NCI-H1048 (cell line): ENCODE measurements at places on chromosomes 13 and 19.

DNA sequence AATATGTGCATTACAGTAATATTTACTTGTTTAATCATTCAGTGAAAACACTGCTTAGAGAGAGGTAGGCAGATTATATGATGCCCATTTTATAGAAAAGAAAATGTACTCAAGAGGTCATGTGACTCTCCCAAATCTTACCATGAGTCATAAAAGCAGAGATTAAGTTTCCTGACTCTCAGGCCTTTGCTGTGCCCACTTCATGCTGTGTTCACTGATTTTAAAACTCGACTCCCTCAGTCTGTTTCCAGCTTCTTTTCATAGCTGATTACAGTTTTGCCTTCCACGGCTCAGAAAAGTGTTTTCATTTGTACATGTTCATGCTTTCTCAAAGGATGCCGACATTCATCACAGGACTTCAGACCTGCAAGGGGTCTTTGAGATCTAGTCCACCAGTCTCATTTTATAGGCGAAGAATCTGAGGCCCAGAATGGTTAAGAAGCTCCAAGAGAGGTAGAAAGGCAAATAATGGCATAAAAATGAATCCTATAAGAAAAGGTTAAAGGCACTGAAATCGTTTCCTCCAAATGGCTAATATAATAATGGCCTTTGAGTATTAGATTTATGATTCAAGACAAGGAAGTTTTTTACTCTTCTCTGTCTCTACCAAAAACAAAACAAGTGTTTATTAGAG lies 9.0 kb upstream of the IPO5 start:
- DNase-seq, result no peak

- no peak for DNase-seq
Measured at GRCh38 chr13:49374585-49375290, 69.1 kb downstream of the CAB39L start.

- no peak for DNase-seq
Measured at GRCh38 chr13:74931698-74932433, 550.1 kb downstream of the TBC1D4 start.

DNA sequence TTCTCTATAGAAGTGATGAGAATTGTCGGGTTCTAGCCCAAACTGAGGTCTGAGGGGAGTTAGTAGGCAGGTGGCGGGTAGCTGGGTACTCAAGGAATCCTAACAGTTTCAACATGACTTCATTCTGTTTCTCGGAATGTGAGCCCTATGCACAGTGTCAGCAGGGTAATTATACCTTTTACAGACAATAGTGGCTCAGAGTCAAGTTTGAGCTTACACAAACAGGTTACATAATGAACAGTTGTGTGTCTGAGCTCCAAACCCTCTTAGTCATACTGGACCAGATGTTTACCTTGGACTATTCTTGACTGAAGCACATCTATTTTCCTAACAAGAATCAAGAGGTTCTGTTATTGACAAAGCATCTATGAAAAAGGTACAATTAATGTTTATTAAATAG lies 1066.7 kb upstream of the PCDH20 start:
- no peak for DNase-seq

DNA sequence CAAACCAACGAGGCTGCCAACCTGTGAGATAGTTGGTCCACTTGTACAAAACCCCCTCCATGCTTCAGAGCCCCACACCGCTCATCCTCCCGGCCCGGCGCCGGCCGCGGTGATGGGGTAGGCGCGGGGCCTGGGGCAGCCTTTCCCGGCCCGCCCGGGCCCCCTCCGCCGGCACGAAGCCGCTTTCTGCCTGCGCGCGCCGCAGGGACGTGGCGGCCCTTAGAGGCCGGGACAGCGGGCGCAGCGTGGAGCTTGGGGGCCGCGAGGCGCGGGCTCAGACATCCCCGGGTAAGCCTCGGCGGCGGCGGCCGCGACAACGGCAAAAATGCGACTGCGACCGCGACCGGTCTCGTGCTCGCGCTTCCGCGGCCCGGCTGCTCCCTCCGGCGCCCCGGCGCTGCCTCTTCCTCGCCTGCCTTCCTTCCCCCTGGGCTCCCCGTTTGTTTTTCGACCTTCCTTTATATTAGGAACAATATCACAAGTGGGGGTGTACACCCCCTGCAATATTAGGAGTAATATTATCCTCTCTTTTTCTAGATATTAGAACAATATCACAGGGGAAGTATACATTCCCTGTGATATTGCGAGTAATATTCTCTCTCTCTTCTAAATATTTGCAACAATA lies 53.9 kb upstream of the CEACAM21 start:
- DNase-seq, result no peak

- no peak for DNase-seq
Measured at GRCh38 chr13:54248306-54248705, 1219.7 kb downstream of the OLFM4 start.

DNA sequence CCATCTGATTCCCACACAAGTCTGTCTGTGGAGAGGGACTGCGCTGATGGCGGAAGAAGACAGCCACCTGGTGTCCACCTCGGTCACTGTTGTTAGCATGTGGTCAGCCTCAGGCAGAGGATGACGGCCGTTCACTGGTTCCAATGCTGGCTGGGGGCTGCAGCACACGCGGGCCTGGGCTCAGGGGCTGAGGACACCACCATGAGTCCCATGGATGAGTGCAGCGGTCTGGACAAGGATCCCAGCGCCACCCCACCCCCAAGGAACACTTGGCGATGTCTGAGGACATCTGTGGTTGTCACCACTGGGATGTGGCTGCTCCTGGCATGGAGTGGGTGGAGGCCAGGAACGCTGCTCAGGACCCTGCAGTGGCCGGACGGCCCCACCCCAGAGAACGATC lies 10.9 kb downstream of the DPP9 start:
- DNase-seq, result no peak

DNA sequence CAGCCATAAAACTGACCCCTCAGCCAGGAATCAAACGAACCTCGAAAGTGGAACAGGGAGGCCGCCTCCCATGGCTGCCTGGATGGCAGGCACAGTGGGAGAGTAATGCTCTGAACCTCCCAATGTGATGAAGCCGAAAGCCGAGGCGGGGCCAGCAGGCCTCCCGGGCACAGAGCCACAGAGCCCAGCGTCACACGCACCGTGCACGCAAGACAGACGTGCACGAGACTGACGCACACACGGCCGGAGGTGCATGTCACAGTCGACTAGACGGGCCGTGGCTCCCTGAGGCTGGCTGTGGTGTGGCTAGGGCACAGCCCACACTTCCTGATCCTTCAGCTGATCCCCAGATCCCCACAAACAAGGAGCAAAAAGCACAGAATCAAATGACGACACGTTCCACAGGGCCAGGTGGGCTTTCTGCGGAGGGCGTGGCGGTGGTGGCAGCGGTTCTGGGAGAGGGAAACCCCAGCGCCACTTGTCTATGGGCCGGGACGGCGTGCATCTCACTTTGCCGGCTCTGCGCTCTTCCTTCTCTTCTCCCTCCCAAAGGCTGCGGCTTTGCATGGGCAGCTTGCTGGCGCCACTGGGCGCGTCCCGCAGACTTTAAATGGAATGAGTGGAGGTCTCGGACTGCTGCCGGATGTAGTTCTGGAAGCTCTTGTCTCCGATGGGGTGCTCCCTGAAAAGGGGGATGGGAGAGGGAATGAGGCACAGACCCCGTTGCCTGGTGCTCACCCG lies 5.0 kb upstream of the C13orf46 start:
- DNase-seq, result no peak

DNA sequence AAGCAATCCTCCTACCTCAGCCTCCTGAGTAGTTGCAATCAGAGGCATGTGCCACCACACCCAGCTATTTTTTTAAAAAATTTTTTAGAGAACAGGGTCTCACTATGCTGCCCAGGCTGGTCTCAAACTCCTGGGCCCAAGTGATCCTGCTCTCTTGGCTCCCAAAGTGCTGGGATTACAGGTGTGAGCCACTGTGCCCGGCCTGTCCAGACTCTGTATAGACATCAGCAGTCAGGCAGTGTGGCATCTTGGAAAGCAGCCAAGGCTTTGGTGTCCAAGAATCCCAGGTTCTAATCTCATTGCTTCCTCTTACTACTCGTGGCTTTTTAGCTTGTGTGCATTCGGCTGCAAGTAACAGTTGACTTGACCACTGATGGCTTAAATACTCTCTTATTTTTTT lies 43.4 kb downstream of the BICRA start:
- no peak for DNase-seq

GRCh38 chr13:84658491-84659358 lies 776.5 kb upstream of the SLITRK1 start:
- DNase-seq, result no peak

DNA sequence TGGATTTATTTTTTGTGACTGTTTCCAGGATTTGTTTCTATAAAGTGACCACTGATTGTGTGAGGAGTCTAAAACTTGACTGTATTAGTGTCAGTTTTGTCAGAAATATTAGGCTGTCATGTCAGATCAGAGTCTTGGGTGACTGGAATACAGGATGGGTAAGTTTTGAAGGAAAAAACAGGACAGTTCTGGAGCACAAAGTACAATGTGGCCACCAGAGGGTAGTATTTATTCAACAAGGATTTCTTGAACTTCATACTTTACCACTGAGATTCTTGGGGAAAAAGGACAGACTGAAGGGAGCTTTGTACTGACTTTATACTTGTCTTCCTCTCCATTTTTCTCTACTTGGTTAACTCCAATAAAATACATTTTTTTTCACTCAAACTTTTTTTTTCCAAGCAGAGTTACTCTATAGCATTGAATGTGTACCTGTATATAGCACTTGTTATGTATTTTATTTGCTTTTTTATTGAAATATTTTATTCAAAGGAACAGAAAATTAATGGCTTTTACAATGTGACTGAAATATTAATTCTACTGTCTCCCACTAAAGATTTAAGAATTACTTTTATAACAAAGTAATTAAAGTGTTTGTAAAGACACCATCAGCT lies 51.1 kb downstream of the LMO7 start:
- no peak for DNase-seq

- no peak for DNase-seq
Measured at GRCh38 chr13:43569658-43570057, 217.1 kb downstream of the ENOX1 start.

GRCh38 chr19:27780367-27781075 lies 1432.4 kb downstream of the UQCRFS1 start:
- no peak for DNase-seq

- DNase-seq, result no peak
Measured at GRCh38 chr13:85236413-85236812, 562.8 kb downstream of the SLITRK6 start.

DNA sequence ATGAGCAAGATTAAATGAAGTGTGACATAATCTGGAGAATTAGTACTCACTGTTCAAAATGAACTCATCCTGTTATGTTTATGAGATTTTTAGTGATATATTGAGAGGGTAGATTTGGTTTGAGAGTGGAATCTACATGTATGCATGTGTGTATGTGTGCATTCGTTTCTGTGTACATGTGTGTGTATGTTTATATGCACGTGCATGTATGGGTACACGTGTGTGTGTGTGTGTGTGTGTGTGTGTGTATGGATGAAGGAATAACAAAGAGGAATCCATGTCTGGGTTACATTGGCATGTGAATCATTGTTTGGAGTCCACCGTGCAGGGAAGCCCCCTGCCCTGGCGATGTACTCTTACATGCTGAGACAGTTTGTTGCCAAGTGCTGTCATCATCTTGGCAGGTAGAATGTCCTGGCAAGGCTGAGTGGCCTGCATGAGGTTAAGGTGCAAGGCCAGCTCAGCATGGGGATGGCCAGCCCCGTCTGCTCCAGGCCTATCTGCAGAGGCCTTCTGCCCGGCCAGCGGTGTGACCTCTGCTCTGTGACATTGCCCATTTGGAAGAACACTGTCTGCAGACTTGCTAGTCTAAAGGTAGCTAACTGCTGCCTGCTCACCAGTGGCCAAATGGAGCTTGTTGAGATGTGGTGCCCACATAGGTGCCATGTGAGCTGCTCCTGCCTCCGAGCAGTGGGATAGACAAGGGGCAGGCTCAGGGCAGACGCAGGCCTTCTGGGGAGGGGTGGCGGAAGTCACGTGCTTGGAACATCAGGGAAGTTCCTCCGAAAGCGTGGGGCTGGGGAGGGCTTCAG lies 222.3 kb downstream of the TEX29 start:
- DNase-seq, result no peak

DNA sequence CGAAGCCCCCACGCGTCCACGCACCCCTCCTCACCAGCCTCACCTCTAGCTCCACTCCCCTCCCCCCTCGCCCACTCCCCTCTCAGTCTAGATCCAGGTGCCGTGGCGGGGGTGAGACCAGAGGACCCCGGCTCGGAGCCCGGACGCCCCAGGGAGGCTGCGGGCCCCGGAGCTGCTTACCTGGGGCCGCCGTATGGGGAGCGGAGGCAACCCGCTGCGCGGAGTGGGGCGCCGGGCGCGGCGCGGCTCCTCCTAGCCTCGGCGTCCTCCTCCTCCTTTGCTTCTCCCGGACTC lies 353 bp downstream of the ENOX1 start:
- no peak for DNase-seq

GRCh38 chr13:80070024-80070703 lies 270.8 kb downstream of the SPRY2 start:
- no peak for DNase-seq

DNA sequence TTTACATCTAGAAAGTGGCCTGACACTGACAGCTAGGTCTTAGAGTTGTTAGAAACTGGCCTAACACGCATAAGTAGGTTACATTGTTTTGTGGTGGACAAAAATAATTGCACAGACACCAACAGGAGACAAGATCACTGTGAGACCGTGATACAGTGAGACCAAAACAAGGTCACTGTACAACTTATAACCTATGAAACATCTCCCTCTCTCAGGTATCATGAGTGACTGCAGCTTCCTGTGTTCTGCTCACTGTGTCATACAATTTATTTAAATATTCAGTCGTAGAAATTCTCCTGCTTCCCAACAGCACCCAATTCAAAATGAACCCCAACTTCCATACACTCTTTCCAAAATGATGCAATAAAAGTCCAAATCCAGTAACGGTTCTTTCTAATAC lies 2165.2 kb downstream of the PCDH9 start:
- DNase-seq, result no peak

DNA sequence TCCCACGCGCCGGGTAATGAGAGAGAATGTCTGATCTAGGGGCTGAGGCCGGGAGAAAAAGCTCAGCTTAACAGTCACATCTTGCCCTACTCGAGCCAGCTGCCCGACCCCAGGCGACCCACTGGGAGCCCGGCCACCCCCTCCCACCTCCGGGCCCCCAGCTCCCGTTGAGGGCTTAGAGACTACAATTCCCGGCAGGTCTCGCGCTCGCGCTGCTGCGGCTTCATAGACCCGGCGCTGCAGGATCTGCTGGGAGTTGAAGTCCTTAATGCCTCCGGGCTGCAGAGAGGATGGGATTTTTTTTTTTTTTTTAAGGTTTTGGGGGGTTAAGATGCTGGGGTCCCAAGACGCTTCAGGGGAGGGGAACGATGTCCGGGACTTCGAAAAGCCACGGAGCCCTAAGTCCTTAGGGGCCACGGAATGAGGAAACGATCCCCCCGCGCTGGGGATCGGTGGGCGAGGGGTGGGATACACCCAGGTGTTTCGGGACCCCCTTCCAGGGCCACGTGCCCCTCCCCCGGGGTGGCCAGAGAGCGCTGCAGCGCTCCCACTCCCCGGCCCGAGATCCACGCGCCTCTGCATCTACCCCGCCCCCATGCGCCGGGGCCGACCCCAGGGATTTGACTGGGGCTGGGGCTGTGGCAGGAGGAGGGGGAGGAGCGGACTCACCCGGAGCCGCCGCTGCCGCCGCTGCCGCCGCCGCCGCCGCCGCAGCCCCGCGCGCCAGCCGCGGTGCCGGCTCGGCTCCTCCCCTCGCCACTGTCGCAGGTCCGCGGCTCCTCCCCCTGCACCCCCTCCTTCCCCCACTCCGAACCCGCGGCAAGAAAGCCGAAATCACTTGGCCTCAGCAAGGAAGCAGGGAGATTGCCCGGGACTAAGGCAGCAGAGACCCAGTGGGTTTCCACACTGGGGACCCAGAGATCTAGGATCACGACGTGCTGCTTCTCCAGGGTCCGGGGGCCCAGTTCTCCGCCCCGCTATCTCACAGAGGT lies at the start of gene SYT3:
TSS of gene SYT3 (minus strand) at position 761 of the 992 bp plus-strand sequence. CDS start 2,470 bp downstream, outside the sequence.
- no peak for DNase-seq

- no peak for DNase-seq
Measured at GRCh38 chr13:78228211-78228610, 309.6 kb upstream of the EDNRB start.
